ENCODE measurements at places on chromosomes 6 and 20.

DNA sequence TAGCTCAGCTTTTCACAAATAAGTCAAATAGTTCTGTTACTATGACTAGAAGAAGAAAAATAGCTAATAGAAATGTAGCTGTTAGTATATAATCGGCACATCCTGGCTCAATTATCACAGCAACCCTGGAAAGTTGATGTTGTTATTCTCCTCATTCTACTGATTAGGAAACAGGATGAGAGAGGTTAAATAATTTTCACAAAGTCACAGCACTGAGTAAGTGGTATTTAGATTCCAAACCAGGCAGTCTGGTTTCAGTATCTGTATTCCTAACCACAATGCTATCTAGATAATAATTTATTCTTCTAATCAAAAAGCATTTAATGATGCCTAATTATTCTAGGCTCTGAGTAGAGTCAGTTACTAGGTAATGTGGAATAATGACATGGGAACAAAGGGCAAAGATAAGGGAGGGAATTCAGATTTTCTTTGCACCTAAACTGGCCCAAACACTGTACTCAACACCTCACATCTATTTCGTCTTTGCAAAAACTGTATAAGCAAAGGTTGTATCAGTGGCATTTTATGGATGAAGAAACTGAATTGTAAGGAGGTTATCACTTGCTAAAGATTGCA is 51.3 kb downstream of the PDE7B start:
- DNase-seq = no peak

GRCh38 chr6:161256407-161256806 is 17.5 kb downstream of the AGPAT4 start:
- DNase-seq = no peak

DNA sequence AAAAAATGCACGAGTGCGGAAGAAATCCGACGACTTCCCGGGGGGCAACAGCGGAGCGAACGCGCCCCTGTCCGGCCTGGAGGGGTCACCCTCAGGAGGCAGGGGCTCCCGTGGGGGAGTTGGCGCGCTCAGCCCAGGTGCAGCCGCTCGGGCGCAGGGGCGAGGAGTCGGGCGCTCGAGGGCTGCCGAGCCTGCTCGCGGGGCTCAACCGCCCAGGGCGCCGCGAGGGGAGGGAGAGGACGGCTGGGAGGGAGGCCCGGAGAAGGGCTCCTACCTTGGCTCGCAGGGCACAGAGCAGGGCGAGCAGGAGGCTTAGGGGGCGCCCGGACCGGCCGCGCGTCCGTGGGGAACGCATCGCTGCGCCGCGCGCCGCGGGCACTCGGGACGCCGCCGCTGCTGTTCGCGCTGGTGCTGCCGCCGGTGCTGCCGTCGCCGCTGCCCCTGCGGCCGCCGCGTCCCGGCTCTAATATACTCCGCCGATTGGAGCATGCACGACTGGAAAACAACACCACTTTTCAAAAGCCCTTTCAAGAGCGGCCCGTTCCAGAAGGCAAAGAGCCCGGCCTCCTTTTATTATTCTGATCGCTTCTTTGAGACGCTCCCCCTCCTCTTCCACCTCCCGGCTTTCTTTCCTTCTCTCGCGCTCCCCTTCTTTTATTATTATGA is 490 bp downstream of the JAG1 start:
- DNase-seq = no peak

DNA sequence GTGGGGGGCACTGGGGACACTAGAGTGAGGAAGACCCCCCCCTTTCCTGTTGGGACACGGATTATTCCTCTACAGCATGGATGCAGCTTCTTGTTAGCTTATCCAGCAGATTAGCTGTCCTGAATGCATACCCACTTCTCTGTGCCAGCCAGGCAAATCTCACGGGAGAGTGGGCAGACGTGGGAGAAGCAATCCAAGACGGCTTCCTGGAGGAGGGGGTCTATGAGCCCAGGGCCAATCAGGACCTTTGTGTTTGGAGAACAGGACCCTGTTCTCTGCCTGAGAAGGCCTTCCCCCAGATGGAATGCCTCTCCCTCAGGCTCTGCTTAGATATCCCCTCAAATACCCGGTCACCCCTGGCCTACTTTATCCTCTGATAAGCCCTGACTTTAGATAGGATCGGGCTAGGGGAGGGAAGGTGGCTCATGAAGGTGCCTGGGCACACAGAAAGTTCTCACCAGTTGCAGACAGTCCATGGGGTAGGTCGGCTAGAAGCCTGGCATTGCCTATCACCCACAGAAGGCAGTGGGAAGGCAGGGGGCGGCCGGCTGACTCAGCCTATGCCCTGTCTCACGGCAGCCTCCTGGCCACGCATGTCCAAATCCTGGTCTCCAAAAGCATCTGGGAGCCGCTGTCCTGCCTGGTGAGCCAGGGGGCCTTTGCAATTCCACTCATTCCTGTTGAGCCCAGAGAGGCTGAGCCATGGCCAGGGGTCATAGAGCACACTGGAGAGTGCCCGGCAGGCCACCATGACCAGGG is 34.7 kb downstream of the SUN5 start:
- DNase-seq = no peak

- no peak for DNase-seq
These were observed 2.9 kb upstream of the TUBB2B start for GRCh38 chr6:3230256-3230882.

- DNase-seq = peak; percentile 46
These were observed 485 bp downstream of the TGIF2 start for GRCh38 chr20:36573798-36574365.

GRCh38 chr6:6008648-6009421 is 2.1 kb upstream of the NRN1 start:
- DNase-seq = peak; percentile 34

DNA sequence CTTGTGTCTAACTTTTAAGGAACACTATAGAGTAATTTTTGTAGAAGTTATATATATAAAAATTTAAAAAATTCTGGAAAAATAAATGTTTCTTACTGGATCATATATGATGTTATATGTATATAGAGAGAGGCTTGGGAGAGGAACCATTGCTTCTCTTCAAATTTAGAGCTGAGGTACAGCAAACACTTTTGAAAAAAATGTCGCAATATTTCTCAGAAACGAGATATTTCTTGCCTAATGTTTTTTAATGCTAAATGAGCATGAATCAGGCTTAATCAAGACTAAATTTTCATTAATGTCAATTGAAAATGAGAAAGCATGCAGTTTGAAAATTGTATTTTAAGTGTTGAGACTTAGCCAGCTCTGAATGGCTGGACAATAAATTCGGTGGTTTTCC is 2.6 kb downstream of the PKIB start:
- DNase-seq = no peak

DNA sequence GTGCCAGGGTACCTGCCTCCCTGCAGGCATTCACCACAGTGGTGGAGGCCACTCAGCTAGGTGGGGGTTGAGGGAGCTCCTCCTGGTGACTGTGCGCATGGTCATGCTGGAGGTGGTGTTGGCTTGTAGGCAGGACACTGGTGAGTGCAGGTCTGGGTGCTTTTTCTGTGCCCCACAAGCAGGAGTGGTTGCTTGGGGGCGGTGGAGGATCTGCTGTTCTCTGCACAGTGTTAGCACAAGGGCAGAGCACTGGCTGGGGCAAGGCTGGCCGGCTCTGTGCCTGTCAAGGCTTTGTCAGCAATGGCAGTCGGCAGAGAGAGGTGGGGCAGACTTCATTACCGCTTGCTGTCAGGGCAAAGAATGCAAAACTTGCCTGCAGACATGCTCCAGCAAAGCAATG is 632.1 kb upstream of the ID4 start:
- no peak for DNase-seq

DNA sequence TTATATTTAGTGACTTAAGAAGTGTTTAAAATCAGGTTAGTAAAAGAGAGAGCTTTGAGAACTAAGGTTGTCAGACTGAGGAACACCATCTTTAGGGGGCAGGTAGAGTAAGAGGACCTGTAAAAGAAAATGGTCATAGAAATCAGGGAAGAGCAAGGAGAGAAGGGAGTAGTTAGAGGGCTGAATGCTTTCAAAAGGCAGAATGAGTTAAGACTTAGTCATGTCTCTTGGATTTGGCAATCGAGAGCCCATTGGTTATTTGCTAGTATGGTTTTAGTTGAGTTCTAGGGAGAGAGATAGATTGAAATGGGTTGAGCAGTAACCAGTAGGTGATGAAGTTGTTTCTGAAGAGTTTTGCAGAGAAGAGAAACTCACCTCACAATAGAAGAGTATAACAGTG is 51.1 kb downstream of the RALGAPB start:
- no peak for DNase-seq

GRCh38 chr6:6711031-6711785 is 122.7 kb downstream of the LY86 start:
- DNase-seq = no peak

DNA sequence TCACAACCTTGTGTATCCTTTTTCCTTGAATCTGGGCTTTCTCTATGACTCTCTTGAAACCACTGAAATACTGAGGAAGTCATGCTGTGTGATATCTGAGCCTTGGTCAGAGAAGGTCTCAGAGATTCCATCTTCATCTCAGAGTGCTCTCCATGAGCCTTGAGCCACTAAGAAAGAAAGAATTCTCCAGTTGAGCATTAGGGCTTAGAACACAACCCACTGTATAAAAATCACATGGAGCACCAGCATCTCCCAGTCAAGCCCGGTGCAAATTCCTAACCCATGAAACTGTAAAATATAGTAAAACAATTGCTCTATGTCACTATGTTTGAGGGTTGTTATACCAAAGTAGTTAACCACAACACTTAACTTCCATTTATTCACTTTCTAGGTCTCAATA is 181.4 kb downstream of the MOXD1 start:
- DNase-seq = no peak

DNA sequence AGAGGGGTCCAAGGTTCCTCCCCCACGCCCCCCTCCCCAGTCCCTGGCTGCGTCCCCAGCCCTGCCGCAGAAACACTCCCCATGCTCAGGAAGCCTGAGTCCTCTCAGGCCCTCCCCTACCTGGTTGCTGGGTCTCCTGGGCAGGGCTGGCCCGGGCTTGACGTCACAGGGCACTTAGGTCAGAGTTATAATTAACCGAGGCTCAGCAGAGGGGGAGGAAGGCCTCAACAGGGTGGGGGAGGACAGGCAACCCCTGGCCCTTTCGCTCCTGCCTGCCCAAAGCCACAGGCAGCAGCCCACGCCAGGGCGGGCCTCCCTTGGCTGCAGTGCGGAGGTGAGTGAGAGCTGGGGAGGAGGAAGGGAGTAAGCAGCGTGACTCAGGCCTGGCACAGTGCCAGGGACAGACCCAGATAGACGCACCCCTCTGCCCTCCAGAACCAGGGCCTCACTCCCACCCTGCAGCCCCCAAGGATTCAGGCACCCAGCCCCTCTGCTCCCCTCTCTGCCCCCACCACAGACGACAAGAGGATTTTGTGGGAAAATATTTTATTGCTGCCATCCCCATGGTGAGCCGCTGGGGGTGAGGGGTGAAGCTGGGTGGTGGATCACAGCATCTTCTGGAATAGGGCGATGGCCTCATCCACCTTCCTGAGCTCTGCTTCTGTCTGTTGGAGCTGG is at the start of gene VWA7:
Gene VWA7 (minus strand): TSS at position 340 of the 678 bp plus-strand sequence. CDS start 549 bp downstream, outside the sequence.
- DNase-seq = peak; percentile 79

DNA sequence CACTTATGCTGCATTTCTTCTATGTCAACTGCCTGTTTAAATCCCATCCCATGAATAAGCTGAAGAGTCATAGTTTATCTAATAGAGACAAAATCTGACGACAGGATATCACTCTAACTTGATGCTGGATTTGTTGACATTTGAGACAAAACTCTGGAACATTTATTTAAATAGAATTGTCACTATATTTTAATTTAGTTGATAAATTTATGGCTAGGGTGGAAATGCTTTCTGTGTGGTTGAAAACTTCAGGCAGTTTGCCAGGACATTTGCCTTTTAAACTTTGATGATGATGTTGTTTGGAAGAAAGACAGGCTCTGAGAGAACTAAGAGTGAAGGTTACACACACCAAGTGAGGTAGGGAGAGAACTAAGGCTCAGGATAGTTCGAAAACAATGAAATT is 68.1 kb downstream of the GJA1 start:
- no peak for DNase-seq

DNA sequence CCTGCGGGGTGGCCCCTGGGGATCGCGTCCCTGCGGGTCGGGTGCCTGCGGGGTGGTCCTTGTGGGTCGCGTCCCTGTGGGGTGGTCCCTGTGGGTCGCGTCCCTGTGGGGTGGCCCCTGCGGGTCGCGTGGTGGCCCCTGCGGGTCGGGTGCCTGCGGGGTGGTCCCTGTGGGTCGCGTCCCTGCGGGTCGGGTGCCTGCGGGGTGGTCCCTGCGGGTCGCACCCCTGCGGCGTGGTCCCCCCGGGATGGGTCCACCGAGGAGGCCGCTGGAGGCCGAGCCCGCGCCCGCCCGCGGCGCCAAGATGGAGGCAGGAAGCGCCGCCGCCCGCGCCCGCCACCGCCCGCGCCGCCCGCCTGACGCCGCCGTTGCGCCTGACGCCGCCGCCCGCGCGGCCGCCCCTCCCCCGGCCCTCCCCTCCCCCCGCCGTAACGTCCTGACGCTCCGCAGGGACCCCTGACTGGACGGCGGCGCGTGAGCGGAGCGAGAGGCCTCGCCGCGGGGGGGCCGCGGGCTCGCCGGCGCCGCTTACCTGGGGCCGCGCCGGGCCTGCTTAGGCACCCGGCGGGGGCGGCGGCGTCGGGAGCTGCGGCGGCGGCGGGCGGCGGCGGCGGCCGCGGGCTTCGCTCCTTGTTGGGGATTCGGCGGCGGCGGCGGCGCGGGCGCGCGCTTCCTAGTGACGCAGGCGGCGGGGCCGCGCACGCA is at the start of gene GMEB2:
Gene GMEB2 (minus strand): TSS at position 678 of the 705 bp plus-strand sequence. CDS start 7,704 bp downstream, outside the sequence.
- DNase-seq = peak; percentile 74

DNA sequence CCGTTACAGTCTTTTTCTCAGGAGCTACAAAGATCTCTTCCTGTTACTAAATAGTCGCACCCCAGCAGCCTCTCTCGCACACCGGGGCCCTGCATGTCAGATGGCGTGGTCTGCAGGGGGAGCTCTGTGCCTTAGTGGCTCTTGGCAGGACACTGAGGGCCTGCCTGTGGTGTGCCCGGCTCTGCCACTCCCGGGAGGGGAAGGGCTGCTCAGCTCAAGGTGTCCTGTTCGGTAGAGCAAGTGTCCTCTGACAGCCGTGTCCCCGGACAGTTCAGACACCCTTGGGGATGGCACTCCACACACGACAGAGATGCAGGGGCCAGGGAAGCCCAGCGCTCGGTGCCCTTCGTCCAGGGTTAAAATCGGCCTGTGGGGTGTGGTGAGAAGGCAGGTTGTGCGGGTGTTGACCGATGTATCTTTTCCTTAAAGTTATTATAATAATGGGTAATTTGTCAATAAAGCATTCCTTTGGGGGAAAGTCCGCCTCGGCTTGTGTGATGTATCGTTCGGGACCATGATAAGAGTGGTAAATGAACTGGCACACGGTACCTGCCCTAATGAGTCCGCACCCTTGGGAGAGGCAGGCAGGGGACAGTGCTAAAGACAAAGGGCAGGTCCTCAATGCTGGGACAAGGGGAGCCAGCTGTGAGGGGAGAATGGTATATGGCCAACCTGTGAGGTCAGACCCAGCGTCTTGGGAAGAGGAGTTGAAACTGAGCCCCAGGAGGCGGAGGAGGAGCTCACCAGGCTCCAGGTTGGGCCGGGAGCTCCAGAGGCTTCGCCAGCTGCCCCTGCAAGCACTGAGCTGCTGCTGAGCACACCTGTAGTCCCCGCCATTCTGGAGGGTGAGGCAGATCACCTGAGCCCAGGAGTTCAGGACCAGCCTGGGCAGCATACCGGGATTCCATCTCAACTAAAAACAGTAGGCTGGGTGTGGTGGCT is 3.6 kb upstream of the DNAJC5 start:
- DNase-seq = peak; percentile 20
